ENCODE measurements at places on chromosomes 4 and X.

- no peak for DNase-seq
Measured at GRCh38 chr4:79050541-79050880, 111.3 kb upstream of the PAQR3 start.

- no peak for DNase-seq
Measured at GRCh38 chr4:176241703-176242102, 27.3 kb downstream of the ASB5 start.

DNA sequence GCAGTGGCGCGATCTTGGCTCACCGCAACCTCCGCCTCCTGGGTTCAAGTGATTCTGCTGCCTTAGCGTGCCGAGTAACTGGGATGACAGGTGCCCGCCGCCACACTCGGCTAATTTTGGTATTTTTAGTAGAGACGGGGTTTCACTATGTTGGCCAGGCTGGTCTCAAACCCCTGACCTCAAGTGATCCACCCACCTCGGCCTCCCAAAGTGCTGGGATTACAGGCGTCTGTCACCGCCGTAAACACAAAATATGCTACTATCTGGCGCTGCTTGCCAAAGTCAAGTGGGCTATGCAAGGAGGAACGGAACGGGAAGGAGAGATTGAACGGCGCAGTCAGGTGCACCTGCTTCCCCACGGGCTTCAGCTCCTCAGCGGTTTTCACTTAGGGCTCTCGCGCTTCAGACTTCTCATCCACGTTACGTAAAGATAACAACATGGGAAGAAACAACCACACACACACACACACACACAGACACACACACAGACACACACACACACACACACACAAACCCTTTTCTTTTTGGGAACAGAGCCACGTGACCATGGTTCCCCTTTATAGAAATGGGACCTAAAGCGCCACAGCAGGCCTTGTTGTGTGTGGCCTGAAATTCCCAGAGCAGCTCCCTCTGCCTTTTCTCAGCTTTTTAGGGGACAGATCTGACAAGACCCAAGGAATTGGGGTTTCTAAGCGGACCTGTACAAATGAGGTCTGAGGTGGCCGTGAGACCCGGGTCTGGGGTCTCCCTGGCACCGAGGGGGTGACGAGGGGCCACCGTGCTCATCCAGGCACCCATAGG, 1.5 kb downstream of the P2RY8 start:
- peak; percentile 1 for DNase-seq

GRCh38 chr4:76962406-76963130, 13.0 kb downstream of the SEPTIN11 start:
- no peak for DNase-seq

DNA sequence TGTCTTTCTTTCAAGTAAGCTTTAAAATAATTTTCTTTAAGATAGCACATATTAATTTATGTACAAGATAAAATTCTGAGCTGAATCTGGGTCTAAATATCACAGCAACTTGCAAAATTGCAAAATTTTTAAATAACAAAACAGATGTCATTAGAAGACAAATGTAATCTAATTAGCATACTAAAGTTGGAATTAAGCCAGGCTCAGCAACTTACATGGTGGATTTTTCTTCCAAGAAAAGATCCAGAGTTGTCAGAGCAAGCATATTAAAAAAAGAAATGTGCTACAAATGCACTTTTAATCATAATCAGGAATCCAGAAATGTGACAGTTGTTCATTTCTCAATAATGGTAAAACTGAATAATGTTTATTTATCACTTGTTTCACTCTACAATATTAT, 906.9 kb upstream of the INTU start:
- DNase-seq = no peak

DNA sequence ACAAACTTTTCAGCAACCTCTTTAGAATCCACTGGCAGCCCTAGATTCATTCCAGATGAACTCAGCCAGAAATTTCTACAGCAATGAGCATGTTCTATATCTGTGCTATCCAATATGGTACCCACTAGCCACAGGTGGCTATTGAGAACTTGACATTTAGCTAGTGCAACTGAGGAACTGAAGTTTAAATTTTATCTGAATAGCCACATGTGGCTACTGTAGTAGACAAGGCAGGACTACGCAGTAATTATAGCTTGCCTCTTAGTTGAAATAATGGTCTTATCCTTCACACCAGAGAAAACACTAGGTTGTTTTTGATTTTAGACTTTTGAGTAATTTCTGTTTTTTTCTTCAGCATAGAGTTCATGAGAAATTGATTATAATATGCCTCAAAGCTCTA, 2.6 kb upstream of the TCEANC start:
- DNase-seq = no peak

- no peak for DNase-seq
Measured at GRCh38 chr4:85724791-85725563, 250.0 kb downstream of the ARHGAP24 start.

GRCh38 chr4:57672846-57673433, 562.8 kb upstream of the IGFBP7 start:
- DNase-seq = no peak

DNA sequence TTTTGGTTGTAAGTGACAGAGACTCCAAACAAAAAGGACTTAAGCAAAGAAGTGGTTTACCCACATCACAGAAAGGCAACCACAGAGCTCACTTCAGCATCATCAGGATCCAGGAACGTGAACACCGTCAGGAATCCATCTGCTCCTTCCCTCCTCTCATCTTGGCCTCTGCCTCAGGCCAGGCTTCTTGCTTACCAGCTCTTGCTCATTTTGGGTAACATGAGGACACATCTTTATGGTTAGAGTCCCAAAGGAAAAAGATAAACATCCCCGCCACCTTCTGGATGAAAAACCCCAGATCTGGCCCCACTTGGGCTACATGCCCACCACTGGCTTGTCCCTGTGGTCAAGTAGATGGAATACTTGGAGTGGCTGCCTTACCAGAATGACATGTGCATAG, 176.8 kb upstream of the RPL34 start:
- DNase-seq = no peak

DNA sequence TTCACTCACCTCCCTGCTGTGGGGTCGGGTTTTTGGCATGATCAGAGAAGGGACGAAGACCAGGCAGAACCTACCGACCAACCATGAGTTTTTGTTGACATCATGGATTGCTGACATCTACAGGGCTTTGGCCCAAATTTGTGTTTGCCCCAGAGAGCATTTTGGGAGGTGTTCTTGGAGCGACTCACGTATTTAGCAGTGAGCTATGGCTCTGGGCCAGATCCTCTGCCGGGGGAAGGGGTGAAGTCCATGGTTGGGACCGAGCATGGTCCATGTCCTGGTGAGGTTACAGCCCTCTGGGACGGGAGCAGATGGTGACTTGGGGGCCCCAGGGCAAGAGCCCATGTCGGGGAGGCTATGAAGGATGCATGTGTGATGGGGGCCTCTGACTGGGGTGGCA, 17.4 kb downstream of the SORCS2 start:
- no peak for DNase-seq

- no peak for DNase-seq
Measured at GRCh38 chrX:106898462-106898861, 4.7 kb downstream of the RIPPLY1 start.

GRCh38 chr4:114052227-114052626, 72.8 kb upstream of the ARSJ start:
- no peak for DNase-seq

DNA sequence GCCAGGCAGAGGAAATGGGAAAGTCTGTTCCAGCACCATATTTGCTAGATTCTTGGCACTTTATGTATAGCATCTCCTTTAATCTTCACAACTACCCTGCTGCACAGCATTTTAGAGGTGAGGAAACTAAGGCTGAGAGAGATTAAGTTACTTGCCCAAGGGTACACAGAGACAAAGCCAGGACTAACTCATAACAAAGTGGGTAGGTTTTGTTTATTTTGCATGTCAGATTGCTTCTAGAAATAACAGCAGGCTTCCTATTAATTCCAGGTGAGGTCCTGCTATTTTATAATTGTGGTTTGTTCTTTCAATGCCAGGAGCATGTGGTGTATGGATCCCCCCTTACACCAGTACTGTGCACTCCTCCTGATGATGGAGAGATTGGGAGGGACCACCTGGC, 15.0 kb downstream of the TCEANC start:
- DNase-seq = no peak

DNA sequence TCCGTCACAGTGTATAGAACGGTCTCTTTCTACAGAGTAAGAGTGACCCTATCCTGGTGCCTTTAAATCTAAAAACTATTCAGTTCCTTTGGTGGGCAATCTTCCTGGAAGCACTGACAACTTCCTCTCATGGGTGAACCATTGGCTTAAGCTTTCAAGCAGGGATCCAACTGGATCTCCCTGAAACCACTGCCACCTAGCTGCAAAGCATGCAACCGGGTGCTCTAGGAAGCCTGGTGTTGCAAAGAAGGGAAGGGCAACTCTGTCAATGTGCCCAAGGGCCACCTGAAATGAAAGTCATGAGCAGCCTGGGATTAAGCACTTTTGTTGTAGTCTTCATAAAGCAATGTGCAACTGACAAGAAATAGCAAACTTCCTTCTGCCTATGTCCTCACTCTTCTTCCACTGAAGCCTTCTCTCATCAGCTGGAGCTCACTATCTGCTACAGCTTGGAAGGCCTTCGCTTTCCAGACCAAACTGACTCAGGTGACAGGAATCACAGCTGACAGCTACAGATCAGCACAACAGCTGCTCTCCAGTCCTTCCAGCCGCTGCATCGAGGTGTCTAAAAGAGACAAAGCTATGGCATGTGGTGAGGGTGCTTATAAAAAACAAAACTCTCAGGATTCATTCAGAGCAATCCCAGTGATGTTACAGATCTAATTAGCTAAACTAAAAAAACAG, 46.1 kb downstream of the SETD7 start:
- DNase-seq = no peak

DNA sequence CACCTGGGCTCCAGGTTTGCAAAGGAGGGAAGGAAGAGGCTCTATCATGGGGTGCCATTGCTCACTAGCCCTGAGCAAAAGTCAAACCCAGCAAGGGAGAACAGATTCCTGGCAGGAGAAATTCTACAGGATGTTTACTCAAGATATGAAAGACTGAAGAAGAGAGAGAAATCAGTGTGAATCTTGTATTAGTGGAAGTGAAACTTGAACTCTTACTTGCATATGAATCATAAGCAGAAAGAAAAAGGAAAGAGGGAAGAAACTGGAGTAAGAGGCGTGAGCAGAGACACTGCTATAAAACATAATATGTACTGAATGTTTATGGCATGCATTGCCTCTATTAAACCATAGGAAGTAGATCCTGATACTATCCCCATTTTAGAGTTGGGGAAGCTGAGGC, 60.9 kb downstream of the C4orf46 start:
- no peak for DNase-seq

DNA sequence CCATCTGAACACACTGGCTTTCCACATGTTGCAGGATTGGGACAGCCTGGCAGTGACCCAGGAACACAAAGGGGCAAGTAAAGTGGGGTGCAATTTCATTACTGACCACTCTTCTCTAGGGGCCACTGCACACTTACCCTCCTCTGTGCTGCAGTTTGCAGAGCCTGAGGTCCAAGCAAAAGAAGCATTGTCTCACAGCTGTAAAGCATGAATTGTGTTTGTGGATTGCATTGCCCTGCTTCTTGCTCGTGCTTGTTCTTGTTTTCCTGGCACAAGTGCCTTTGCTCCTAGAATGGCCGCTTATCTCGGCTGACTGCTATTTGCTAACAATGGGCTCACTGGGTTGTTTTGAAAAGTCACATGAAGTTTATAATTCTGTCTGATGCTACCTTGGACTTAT, 209.1 kb upstream of the JADE1 start:
- DNase-seq = no peak

DNA sequence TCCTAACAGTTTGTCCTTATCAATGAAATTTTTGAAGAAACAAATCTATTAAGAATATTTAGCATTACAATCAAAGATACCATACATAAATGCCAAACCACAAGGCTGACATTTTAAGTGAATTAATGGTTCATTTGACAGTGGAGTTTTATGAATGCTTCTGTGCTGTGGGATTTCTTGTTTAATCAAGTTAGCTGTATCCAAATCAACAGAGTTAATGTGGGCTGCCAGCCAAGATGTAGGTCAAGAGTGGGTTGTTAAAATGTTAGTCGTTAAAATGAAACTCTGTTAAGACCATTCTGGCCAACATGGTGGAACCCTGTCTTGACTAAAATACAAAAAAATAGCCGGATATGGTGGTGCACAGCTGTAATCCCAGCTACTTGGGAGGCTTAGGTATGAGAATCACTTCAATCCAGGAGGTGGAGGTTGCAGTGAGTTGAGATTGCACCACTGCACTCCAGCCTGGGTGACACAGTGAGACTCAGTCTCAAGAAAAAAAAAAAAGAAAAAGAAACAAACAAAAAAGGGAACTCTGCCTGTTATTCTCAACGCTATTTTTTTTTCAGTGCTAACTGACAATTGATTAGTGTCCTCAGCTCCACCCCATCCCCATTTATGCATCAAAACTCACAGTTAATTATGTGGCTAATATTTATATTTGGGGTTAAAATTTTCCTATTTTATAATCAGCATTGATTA, 20.2 kb downstream of the GPAT3 start:
- DNase-seq = no peak

- no peak for DNase-seq
Measured at GRCh38 chrX:63754136-63754859, 30.7 kb downstream of the ARHGEF9 start.

DNA sequence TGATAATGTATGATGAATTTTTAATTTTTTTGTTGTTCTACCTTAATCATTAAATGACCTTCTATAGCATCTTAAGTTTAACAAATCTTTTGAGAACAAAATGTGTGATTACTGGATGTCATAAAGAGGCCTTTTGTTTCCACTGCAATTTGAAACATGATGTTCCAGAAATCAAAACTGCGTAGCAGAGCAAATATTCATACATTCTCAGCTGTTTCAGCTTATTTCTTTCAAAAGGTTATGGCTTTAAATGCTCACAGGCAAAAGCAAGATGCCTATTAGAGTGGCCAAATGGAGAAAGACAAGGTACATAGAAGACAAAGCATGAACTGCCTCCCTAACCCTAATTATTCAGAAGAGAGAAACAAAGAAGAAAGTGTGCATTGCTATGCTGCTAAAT, 233.0 kb upstream of the SLC7A11 start:
- no peak for DNase-seq

- DNase-seq = no peak
Measured at GRCh38 chr4:78640714-78641113, 89.1 kb downstream of the ANXA3 start.

DNA sequence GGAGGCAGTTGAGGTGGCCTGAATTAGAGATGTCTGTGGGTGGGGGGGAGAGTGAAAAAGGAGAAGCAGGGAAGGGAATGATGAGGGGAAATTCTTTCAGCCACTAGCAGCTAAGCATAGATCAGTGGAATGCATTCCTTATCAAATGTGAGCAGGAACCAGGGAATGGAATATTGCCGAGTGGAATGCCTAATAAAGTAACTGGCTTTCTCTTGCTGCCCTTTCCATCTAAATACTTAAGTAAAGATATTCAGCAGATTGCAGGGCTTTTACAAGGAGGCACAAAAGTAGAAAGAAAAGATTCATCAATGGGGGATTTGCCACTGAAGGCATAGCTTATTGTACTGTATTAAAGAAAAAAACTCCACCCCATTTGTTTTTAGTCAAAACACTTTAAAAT, 263.0 kb upstream of the RPS6KA3 start:
- no peak for DNase-seq

DNA sequence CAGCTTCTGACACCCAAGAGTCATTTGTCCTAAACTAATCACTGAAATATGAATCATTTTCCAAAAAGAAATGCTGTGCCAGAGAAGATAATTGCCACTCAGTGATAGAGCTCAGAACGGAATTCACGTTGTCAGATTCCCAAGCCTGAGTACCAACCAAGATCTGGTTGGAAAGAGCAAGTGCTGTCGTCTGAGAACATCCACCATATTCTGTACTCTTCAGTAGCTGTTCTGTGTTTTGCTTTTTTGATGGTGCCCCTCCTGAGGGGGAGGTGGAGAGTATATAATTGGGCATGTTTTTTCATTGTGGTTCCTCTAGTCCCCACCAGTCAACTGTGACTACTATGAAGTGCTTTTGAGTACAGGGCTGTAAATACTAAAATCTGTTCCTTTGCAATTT, 13.2 kb downstream of the RUFY3 start:
- no peak for DNase-seq

Measured in esophagus squamous epithelium (tissue), 5 donors.